ENCODE measurements at places on chromosomes 12 and 14.

DNA sequence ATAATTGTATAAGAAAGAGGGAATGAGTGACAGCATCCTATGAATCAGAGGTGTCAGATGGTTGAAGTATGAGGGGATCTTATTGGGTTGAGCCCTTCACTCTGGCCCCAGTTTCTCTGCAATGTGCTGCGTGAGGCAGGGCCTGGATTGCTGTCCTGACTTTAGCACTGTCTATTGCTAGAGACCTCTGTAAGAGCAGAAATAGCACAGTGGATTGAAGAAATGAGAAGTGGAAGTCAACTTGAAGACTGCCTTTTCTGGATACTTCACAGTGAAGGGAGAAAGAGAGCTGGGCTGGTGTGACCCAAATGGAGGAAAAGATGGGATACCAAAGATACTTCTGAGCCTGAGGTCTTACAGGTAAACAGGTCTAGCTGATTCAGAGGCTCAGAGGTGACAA lies 5.8 kb downstream of the ASCL4 start:
- no peak for DNase-seq

DNA sequence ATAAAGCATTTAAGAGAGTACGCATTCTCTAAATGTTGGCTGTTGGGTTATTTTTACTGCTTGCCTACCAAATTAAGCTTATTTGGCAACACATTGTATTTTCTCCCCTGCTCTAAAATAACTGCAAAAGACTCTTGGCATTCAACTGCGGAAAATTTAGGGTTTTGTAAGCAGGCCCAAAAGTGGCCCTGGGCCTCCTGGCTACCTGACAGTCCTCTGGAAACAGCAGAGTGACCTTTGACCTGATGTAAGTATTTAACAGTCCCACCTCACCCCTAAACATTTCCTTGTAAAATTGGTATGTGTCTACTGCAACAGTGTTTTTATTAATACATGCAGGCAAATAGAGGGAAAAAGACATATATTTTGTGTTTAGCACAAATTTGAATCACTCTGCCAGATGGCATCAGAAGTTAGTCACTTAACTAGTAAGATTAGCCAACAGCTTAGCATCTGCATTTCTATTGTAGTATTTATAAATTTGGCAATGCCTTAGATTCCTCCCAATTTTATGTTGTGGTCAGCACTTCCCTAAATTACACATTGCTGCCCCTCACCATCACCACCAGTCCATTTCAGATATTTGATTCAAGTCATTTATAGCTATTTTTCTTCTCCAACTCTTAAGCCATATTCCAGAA lies 11.2 kb downstream of the LLPH start:
- DNase-seq: no peak

- no peak for DNase-seq
Observed at GRCh38 chr12:130650131-130650530, 66.0 kb downstream of the RIMBP2 start.

DNA sequence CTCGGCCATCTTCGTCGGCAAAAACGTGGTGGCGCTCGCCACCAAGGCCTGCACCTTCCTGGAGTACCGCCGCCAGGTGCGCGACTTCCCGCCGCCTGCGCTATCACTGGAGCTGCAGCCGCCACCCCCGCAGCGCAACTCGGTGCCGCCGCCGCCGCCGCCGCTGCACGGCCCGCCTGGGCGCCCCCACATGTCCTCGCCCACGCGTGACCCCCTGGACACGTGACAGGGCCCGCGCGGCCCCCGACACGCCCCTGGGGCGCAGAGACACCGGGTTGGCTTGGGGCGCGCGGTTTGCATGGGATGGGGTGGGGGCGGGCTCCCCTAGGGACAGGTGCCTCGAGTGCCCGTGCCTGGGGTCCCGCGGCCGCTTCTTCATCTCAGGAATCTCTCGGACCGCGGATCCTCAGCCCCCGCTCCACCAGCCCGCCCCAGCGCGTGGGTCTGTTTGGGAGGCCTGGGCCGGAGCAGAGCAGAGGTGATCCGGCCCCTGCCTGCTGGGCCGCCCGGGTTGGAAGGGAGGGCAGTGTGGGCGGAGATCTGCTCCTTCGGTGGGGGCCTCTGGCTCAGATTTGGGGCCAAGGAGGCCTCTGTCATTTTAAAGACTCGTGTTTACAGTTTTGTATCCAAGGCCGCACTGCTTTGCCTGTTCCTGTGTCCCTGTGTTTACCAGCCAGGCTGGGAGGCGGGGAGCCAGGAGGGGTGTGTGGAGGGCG lies 3.3 kb downstream of the TMEM121 start:
- peak; percentile 39 for DNase-seq

GRCh38 chr12:3896801-3897351 lies 23.7 kb upstream of the PARP11 start:
- no peak for DNase-seq

DNA sequence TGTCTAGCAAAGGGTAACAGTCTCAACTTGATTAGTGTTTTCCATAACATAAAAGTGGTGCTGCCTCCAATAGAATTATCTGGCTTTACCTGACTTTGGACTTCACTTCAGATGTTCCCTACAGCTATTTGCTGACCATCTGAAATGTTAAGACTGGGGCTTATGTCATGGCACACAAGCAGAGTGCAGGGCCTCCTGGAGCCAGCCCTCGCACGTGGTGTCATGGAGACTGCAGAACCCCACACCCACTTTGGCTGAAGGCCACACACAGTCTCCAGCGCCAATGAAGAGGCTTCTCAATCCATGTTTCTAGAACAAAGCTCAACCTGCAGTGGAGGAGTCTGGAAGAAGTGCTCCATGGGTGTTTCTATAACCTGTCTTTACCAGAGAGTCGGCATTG lies 169.6 kb upstream of the FRMD6 start:
- no peak for DNase-seq

DNA sequence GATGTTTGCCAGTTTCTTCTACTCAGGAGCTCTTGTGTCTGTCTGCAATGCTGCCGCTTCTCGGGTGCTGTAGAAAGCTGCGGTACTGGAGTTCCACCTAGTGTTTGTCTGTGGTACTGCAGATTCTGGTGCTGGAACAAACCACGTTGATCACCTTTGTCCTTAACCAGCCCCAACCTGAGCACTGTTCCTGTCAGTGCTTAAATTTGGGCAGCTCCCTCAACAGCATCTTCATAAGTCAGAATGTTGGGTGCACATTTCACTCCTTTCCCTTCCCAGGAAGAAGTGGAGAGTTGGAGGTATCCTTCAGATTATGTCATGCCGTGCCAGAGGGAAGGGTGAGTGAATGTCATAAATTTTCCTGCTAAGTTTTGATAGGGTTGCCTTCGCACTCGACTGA lies 48.7 kb upstream of the LALBA start:
- DNase-seq: peak; percentile 74

- no peak for DNase-seq
Observed at GRCh38 chr14:35367056-35367372, 37.5 kb downstream of the NFKBIA start.

DNA sequence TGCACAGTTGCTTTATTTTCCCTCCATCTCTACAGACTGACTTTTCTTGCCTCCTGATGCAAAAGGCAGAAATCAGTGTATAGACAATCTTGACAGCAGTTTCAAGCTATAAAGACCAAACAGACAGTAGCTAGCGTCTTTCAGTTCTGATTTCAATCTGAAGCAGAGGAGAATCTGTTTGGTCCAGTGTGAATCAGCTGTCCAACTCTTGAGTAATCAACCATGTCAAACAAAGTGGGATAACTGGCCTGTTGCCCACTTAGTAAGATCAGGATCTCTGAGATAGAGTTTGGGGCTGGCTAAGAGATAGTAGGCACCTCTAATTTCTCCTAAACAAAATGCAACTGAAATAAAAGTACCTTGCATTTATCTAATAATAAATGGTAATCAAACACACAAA lies 797.4 kb upstream of the FBXO33 start:
- DNase-seq: no peak

DNA sequence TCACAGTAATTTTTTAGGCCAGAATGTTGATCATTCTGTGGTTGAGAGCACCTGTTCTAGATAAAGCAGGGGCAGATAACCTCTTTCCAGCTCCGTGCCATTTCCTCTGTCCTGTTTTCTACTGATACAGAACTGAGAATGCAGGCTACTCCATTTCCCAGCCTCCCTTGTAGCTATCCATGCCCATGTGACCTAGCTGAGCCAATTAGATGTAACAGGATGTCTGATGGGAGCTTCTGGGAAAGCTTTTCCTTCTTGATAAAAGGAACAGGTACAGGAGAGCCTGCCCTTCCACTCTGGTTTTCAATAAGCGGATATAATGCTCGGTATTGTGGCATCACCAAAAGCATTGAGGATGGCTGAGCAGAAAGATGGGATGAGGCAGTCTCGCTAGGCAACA lies 54.2 kb downstream of the LRRC74A start:
- DNase-seq: no peak

DNA sequence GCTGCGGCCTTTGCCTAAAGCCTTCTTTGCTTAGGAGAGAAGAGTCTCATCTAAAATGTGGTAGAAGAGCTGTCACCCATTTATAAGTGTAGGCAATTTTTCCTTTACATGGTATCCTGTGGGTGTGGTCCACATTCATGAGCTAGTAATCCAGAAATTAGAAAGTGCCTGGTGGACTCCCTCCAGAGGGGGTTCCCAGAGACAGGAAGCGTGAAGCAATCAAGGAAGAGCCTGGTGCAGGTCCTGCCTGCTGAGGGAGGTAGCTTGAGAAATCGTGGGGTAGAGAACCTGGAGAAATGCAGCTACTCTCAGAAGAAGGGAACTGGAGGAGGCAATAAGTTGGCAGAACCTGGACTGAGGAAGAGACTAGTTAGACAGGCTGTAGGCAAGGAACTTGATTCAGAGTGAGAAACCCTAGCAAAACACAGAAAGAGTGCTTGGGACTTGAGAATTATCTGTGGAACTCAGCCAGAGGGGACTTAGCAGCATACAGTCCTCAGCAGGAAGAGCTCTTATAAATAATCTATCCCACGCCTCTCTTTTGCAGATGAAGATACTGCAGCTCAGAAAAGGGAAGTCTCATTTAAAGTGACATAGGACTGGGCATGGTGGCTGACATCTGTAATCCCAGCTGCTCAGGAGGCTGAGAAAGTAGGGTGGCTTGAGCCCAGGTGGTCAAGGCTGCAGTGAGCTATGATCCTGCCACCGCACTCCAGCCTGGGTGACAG lies 182.4 kb upstream of the CCND2 start:
- DNase-seq: no peak

- DNase-seq: no peak
Observed at GRCh38 chr14:78785265-78785664, 615.1 kb downstream of the NRXN3 start.

- DNase-seq: no peak
Observed at GRCh38 chr12:65113621-65114035, 7.5 kb downstream of the WIF1 start.

- DNase-seq: no peak
Observed at GRCh38 chr14:53360829-53361228, 207.7 kb upstream of the DDHD1 start.

GRCh38 chr12:16062611-16063010 lies 151.5 kb downstream of the DERA start:
- no peak for DNase-seq

DNA sequence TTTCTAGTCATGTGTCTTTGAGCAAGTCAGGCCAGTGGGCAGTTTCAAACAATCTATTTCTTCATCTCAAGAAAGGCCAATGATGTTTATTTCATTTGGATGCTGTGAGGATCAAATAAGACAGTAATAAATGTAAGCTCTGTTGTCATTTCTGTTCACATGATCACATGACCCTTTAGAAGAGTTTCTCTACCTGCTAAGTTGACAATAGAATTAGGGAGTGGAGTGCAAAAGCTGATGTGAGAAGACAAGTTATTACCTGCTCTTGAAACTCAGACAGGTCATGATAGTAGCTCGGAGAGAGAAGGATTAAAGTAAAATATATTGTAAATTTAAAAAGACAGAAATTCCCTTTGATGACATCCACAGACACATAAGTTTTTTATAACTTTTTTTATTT lies 37.3 kb upstream of the DCN start:
- no peak for DNase-seq

GRCh38 chr12:123232472-123232806 lies 502 bp downstream of the MPHOSPH9 start:
- DNase-seq: no peak

DNA sequence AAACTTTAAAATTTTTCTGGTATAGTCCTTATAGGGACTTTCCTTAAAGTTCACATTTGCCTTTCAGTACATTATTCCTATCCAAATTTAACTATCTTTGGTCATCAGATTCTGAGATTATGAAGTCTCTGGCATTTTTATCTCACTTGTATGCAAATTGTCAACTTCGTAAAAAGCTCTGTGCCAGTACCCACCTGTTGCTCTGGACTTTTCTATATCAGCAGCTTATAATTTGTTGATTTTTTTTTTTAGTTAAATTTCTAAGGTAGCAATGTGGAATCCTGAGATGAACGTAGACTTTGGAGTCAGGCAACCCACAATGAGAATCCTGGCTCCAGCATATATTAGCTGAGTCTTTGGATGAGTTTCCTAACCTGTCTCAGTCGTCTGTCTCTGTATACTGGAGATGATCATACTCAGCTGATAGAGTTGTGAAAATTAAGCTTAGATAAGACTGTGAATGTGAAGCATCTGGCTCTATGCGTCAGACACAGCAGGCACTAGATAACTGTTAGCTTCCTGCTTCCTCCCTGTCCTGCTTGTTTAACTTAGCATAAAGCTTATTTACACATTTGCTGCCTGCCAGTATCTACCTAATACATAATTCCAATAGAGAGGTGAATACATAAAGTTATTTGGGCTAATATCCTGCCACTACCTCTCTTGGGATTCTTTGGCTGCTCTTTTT lies 59.8 kb downstream of the MARK3 start:
- no peak for DNase-seq

- DNase-seq: peak; percentile 90
Observed at GRCh38 chr14:20662968-20663732, 21.2 kb upstream of the RNASE4 start.

DNA sequence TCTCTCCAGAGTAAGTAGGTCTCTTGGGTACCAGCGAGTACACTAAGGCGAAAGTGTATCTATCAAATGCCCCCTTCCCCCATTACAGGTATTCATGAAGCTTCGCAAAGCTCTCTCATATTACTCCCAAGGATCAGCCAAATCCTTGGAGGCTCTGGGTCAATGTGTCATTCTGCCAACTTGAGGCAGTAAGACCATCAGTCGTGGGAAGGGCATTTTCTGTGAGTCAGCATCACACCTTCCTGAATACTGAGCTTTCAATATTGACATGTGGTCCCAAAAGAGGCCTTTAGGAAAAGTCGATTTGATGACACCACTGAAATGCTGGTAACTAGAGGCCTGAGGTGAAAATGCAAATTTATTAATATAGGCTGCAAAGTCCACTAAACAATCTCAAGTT lies 323.9 kb downstream of the LRIG3 start:
- no peak for DNase-seq

GRCh38 chr12:113239288-113239771 lies 18.1 kb downstream of the TPCN1 start:
- no peak for DNase-seq

All from CD4-positive, alpha-beta T cell treated with Interleukin-21 for 1 hour (primary cell).